NCI-H1694 treated with DMSO at 0.1 percent for 48 hours (cell line): ENCODE measurements at places on chromosomes 1 and 21.

DNA sequence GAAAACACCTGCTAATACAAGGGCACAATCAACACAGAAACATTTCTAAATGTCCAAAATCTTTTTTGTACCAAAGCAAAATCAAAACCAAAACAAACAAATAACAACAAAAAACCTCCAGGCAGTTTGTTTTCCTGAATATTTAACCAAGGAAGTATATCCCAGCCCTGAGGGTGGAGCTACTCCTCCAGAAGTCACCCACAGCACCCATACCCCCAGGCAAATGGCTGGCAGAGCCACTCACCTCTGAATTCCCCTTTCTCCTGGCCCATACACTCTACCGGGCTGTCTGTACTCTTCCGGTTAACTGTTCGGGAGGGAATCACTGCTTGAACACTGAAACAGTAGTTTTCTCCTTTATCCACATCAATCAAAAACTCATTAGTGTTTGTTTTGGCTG, 9.5 kb downstream of the F3 start:
- DNase-seq: no peak

- DNase-seq: no peak
Observed at GRCh38 chr1:218568962-218569550, 223.9 kb downstream of the TGFB2 start.

DNA sequence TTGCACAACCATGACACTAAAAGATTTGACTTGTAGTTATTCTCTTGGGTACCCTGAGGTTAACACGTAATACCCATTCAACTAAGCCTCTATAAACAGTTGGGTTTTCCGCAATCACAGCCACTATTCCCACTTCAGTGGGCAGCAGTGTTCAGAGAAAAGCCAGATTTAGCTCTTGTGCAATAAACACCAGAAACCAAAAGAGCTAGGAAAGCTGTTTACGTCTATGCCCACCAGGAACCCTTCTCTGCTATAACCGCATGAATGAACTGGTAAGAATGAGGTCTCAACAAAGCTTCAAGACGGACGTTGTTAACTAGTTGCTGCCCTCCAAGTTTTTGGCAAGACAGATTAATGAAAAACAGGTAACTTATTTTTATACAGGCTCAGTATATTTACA, 101.3 kb downstream of the SLC45A1 start:
- no peak for DNase-seq

DNA sequence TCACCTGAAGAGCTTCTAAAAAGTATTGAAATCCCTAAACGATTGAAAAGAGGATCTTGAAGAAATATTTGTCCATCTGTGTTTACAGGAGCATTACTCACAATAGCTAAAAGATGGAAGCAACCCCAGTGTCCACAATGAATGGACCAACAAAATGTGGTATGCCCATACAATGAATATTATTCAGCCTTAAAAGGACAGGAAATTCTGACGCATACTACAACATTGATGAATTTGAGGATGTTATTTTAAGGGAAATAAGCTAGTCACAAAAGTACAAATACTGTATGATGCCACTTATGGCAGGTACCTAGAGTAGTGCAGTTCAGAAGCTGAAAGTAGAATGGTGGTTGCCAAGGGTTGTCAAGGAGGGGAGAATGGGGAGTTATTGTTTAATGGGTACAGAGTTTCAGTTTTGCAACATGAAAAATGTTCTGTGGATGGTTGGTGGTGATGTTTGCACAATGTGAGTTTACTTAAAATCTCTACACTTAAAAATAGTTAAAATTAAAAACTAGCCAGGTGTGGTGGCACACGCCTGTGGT, 37.1 kb upstream of the GADD45A start:
- no peak for DNase-seq

GRCh38 chr1:212686069-212686468, 13.6 kb downstream of the BATF3 start:
- no peak for DNase-seq

DNA sequence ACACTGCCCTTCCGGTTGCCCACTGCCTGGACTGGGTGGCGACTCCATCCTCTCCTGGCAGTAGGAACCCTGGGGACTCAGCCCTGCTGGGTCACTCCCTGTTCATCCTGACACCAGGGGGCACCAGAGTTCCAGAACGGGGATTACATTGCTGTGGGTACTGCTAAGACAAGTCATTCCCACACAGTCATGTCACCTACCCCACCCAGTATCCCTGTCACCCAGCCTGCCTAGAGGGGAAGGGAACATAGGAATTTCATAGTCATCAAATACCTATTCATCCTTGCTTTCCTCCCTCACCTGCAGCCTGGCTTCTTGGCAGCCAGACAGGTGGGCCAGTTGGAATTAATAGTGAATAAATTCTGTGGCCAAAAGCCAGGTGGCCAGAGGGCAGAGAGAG, 9.8 kb upstream of the SFN start:
- peak; percentile 26 for DNase-seq

GRCh38 chr1:240237305-240237721, 145.6 kb downstream of the FMN2 start:
- no peak for DNase-seq

- DNase-seq: no peak
Observed at GRCh38 chr1:21752186-21752585, 30.8 kb downstream of the USP48 start.

GRCh38 chr21:45507523-45507875, 34.7 kb downstream of the SLC19A1 start:
- no peak for DNase-seq

GRCh38 chr1:25985171-25985570, 12.7 kb downstream of the PAFAH2 start:
- no peak for DNase-seq

GRCh38 chr1:109878531-109879104, 32.0 kb upstream of the CSF1 start:
- no peak for DNase-seq

DNA sequence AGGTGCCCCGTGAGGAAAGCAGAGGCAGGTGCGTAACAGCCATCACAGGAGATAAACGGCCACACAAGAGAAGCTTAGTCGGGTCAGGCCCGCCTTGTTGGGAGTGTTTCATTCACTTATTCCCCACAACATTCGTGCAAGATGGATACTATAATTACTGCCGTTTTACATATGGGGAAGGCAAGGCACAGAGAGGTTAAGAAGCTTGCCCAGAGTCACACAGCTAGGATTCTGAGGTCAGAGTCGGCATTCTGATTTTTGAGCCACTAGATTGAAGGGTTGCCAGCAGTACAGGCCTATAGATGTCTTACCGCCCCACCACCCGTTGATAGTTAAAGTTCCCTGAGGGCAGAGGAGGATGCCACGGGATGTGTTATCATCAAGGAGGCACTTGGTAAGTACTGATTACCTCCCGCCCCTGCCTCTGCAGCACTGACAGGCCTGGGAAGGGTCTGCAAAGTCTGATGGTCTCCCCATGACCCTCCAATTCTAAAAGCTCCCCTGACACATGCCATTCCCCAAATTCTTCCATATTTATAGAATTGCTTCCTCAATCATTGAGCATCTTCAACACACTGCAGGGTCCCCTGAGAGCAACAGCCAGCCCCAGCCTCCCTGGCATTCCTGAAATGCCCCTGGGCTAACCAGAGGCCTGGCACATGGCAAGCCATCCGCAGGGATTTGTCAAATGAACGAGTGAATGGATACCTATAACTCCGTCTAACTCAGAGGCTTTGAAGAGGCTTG, 74.7 kb upstream of the CLDN14 start:
- DNase-seq: no peak

DNA sequence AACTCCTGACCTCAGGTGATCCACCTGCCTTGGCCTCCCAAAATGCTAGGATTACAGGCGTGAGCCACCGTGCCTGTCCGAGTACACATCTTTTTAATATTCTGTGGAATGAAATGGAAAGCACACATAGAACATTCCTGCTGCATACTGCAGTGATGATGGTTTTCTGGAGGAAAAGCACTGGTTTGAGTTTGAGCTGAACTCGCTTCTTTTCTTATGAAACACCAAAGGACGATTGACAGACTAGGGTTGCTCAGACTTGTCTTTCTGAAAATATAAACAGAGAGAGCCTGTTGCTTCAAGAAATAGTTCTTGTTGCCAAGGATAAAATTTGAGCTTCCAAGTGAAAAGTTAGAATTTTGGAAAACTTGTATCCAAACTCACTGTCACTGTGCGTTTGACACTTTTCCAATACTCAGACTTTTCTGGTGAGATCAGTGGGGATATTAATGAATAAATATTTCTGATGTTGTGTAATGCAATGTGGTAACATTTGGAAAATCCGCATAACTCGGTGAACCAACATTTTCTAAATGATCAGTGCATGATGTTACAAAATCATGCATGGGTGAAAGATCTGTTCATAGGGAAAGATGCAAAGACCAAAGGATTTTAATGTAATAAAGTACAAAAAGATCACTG, 15.0 kb upstream of the ERMAP start:
- DNase-seq: no peak

DNA sequence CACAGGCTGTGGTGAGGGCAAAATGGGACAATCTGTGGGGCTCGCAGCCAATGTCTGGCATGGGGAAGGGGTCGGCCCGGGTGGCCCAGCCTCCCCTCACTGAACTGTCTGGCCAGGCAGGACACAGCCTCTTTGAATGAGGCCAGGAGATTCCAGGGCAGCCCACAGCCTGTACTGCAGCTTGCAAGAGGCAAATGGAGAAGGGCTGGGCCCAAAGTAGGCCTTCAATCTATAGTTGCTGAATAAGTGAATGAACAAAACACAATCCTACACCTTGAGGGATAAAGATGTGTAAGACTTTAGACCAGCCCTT, 23.2 kb downstream of the SLC27A3 start:
- DNase-seq: no peak

- no peak for DNase-seq
Observed at GRCh38 chr21:15617964-15618363, 111.8 kb upstream of the USP25 start.

- DNase-seq: no peak
Observed at GRCh38 chr1:43766818-43767525, 59.6 kb downstream of the ST3GAL3 start.

GRCh38 chr21:34354836-34355235, 9.0 kb upstream of the KCNE2 start:
- DNase-seq: no peak

- DNase-seq: no peak
Observed at GRCh38 chr1:206074839-206075238, 21.9 kb downstream of the RHEX start.

GRCh38 chr1:43348343-43348808, 10.4 kb upstream of the CDC20 start:
- DNase-seq: no peak

DNA sequence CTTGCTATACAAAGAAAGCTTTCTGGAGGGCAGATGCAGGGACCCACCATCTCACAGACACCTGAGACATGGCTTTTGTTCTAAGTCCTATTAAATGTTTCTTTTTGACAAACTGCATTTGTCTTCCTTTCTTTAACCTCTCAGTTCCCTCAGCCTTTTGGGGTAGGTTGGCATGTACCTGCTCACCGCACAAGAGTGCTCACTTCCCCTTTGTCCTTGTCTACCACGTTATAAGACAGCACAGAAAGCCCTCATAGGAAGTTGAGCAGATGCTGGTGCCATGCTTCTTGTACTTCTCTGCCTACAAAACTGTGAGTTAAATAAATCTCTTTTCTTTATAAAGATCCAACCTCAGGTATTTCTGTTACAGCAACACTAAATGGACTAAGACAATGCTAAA, 31.9 kb upstream of the RGS21 start:
- DNase-seq: no peak

GRCh38 chr1:93023281-93023680, 55.8 kb upstream of the MTF2 start:
- DNase-seq: peak; percentile 95

- no peak for DNase-seq
Observed at GRCh38 chr1:210650403-210650802, 321.7 kb downstream of the HHAT start.

DNA sequence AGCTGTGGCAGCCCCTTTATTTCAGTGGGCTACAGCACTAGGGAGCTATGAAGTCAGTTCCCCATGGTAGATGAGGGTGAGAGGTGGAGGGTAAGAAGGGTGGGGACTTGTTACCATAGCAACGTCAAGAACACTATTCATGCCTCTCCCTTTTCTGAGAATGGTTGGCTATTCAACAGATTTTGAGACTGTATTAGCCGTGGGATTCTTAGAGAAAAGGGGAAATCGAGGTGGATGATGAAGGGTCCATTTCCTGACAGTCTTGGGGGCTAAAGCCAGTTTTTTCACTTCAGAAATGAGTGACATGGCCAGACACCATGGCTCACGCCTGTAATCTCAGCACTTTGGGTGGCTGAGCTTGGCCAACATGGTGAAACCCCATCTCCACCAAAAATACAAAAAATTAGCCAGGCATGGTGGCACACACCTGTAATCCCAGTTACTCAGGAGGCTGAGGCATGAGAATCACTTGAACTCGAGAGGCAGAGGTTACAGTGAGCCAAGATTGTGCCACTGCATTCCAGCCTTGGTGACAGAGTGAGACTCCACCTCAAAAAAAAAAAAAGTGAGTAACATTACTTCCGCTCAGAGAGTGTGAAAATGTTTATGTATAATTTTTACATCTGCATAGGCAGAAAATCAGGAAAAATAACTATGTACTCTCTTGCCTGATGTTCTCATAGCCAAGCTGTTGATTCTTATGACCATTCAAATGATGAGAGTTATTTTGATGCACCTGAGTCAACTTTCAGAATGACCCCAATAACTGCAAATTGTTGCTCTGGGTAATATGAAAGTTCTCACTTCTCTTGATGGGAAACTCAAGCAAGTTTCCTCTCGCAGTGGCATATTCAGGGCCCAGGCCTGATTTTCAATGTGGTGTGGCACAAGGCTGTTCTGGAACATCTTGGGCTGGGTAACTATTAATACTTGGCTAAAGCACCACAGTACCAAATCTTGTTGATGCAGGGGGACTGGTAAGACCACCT, 23.2 kb upstream of the RGSL1 start:
- no peak for DNase-seq

GRCh38 chr1:15011160-15011559, 142.4 kb upstream of the TMEM51 start:
- DNase-seq: no peak

DNA sequence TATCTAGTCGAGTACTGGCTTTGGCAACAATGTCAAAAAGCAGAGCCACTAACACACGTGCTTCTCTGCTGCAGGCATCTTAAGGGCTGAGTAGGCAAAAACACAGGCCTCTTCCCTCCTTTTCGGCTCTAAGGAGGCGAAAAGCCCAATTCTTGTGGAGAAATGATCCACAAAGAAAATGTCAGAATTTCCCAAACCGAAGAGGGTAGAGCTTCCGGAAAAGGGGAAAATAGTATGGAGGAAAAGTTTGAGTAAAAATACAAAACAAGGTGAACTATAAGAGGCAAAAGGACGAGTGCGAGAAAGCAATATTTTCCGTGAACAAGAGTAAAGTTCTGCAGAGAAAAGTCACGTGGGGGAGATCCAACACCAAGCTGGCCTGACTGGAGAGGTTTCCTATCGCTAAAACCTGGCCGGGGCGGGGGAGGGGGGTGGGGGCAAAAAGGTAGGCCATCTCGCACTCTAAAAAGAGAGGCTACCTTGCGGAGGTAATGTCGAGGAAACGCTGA, 551 bp downstream of the ZRANB2 start:
- DNase-seq: no peak

DNA sequence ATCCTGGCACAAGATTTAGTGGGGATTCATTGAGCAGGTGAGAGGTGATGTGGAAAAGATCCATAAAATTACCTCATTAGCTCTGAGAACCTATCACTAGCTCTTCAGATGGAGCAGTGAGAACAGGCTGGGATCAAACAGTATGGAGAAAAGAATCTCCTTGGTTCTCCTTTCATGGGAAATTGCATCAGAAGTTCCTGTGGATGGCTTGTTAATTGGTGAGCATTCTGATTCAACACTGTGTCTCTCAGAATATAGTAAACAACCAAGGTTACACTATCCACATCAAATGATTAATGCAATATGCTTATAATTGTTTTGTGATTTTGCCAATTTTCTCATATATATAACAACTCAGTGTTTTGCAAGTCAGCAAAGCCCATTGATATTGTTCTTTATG, 8.3 kb upstream of the CD55 start:
- no peak for DNase-seq
